Germinal center (tissue), 1 donor: ENCODE measurements at places on chromosomes 12 and 14.

GRCh38 chr12:17992002-17992656 lies 97.9 kb downstream of the RERGL start:
- DNase-seq, result peak; percentile 4

GRCh38 chr14:51081209-51081608 lies 13.7 kb downstream of the TRIM9 start:
- DNase-seq, result no peak

DNA sequence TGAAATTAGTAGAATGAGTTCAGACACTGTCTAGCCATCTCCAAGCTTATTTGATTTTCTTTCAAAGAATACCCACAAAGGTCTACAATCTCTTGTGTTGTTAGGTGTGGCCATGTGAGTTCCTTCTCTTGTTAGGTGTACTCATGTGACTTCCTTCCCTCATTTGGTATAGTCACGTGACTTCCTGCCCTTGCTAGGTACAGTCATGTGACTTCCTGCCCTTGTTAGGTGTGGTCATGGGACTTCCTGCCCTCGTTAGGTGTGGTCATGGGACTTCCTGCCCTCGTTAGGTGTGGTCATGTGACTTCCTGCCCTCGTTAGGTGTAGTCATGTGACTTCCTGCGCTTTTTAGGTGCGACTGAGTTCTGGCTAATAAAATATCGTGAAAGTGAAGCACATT lies 179.6 kb downstream of the TMX1 start:
- DNase-seq, result no peak

DNA sequence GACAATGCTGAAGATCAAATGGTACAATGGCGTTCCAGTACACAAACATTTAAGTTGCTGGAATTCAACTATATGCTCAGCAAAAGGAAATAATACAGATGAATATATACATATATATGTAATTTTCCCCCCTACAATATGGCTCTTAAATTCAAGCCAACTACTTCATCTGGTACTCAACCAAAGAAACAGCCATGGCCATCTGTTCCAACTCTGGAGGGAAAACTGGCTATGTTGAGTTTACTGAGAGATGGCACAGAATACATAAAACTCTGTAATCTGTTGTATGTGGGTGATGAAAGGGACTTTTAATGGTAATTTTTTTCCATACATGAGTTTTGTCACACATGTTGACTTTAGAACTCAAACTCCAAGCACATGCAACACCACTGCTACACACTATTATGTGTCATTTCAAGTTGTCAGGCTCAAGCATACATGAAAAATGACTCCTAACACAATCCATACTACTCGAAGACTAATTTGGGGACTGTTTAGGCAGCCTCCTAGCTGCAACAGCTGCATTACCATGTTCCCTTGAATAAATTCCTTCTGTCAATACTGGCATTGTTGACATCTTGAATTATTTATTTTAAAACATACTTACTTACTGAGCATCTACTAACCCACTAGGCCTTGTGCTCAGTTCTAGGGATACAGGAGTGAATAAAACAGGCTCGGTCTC lies 38.2 kb upstream of the MAP3K9 start:
- no peak for DNase-seq

- DNase-seq, result no peak
Measured at GRCh38 chr12:71517145-71517846, 77.7 kb downstream of the LGR5 start.

DNA sequence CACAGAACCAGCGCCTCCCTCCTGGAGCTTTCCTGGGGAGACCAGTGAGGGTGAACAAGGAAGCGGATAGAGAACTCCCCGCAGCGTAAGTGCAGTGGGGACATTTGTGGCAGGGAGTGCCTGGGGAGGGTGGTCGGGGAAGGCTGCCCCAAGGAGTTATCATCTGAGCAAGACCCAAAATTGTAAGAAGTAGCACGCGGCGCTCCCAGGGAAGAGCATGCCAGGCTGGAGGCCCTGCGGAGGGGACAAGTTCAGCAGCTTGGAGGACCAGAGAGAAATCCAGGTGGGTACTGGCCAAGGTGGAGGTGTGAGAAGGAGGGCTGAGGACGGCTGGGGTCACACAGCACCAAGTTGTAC lies 46.2 kb upstream of the RIMBP2 start:
- no peak for DNase-seq
